T1000 (cell line): ENCODE measurements at places on chromosomes 5 and 9.

GRCh38 chr9:110776221-110776620, 107.6 kb downstream of the MUSK start:
- DNase-seq: no peak

DNA sequence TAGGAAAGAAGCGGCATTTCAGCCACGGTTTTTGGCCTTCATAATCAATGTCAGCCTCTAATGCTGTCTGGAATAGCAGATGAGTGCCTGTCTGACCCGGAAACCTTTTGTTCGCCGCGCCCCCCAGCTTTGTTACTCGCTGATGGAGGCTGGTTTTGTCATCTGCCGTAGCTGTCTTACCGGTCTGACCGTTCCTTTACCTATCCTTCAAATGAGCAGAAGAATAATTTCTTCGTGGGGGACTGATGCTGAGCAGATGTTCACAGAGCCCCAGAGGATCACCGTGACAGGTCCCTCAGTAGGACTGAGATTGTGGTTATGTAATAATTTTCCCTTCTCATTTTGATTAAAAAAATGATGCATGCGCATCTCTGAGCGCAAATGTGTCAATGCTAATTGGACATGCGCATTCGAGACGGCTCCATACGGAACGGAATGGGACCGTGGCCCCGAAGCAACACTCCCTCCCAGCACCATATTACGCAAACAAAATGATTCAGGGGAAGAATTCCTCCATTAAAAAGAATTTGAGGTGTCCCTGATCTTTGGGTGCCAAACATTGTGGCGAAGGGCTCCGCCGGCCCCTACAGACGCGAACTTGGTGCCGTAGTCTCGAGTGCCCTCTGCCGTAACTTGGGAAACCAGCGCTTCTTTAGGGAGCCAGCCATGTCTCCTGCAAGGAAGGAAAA, 27.6 kb downstream of the TLX3 start:
- no peak for DNase-seq

- DNase-seq: no peak
Observed at GRCh38 chr9:21082671-21083070, 4.9 kb upstream of the IFNB1 start.

GRCh38 chr9:12771891-12772290, 2.9 kb upstream of the LURAP1L start:
- no peak for DNase-seq

DNA sequence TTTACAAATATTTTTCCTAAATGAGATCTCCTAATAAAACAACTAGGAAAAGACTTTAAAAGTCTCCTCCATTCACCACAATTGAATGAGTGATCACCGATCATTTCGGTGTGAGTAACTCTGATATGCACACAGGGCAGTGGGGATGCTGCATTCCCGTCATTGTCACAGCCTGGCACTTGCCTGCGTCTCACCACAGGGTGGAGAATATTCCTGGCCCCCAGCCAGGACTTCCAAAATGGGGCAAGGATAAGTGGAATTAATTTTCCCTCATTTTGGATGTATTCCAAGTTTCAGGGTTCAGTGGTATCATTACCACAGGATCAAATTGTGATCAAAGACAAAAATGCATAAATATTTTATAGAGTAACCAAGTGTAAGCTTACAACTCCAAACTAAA, 107.1 kb downstream of the CTNND2 start:
- DNase-seq: no peak

- no peak for DNase-seq
Observed at GRCh38 chr5:32138839-32139493, 35.2 kb downstream of the GOLPH3 start.

DNA sequence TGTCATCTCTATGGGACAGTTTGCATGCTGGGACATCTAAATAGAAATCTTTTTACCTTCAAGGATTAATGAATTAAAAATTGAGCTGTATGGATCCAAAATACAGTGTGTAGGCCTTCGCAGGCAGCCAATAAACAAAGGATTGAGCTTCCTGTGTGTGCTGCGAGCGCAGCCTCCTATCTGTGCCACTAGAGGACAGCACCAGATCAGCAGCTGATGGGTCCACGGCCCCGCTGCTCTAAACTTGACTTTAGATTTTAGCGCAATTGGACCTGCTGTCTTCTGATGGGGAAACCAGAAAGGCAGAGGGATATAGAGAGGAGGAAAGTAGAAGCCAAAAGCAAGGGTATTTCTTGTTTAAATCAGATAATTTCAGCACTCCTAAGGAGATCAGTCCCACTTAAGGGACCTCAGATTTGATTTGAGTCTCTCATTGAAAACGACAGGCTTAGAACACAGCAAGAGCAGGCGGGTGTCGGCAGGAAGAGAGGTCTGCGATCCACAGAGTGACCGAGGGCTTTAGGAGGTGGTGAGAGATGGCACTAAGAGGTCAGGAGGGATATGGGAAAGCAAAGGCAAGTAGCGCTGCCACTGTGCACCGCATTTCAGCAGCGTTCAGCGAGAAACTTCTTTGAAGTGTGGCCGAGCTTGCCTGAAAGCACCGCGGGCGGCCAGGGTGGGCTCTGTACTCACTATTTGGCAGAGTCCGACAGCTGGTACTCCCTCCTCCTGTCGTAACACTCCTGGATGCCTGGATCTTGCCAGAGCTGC, 214.3 kb downstream of the GNA14 start:
- DNase-seq: no peak

DNA sequence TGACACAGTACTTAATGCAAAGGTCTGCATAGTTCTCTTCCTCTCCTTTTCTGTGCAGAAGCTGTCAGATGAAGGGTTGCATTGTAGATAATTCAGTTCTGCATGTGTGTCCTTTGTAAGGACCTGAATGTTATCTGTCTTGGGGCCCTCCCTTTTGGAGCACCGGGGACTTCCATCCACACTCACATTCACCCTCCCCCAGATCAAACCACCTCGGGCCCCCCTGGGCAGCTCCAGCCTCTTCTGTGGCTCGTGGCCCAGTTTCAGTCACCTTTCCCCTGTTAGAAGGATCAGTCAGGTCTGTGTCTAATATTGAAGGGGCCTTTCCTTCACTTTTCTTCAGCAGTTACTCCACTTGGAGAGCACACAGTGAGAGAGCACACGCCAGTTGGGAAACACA, 11.0 kb downstream of the DMRT1 start:
- no peak for DNase-seq

GRCh38 chr5:75935572-75935971, 147.6 kb upstream of the SV2C start:
- no peak for DNase-seq

DNA sequence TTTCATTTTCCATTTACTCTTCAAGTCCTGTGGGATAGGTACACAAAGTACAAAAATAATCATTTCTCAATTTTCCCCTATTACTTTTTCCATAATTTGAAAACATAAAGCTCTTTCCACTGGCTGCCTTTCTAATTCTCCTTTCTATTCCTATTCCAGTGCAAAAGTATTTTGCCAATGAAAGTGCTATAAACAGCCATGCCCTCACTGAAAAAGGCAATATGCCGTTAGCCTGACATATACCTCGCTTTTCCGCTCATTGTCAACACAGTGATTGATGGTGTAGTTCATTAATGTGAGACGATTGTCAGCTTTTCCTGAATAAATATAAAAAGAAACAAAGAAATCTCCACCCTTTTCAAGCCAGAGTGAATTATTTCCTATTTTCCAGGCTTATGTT, 97.5 kb downstream of the EBF1 start:
- no peak for DNase-seq

DNA sequence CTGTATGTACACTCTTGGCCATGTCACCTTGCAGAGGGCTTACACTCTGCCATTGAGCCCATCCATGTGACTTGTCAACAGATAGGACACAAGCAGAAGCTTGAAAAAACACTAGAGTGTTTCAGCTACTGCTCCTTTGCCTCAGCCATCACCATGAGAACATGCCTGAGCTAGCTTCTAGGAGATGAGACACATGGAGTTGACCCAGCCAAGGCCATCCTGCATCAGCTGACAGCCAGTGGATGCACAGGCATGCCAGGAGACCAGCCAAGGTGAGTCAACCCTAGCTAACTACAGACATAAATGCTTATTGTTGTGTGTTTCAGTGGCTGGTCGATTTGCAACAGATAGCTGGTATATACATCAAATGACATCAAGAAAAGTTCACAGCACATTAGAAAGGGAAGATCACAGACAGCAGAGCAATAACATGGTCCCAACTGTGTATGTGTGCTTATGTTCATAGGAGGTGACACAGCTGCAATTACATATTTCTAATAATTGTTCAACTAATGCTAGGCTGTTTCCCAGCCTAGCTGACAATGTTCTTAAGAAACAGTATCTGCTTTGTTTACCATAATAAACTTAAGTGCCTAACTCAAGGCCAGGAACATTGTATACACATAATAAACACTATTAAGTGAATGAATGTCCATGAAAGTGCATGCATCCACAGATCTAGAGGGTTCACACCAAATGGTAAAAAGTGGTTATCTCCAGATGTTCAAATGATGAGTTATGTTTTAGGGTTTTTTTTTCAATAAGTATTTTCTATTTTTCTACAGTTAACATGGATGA, 105.7 kb downstream of the SPOCK1 start:
- DNase-seq: no peak

DNA sequence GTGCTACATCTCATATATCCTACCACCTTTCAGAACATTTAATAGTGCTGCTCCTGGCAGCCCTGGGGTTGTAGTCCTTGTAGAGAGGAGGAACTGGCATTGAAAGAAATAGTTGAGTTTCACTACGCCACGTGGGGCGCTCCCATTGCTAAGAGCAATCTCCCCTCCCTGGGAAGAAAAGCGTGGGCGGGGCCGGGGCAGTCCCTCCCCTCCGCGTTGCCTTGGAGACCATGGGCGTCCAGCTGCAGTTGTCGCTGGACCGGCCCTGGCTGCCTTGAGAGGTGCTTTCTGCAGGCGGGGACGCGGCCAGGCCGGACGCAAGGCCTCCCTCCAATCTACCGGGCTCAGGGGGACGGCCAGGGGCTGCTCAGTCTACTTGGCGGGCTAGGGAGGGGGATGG, 368 bp upstream of the CCDC180 start:
- DNase-seq: no peak

- no peak for DNase-seq
Observed at GRCh38 chr9:14096258-14096922, 217.6 kb downstream of the NFIB start.

- no peak for DNase-seq
Observed at GRCh38 chr5:7828269-7828668, 22.7 kb downstream of the CFAP90 start.

GRCh38 chr5:80055491-80056170, 20.5 kb downstream of the THBS4 start:
- DNase-seq: no peak

DNA sequence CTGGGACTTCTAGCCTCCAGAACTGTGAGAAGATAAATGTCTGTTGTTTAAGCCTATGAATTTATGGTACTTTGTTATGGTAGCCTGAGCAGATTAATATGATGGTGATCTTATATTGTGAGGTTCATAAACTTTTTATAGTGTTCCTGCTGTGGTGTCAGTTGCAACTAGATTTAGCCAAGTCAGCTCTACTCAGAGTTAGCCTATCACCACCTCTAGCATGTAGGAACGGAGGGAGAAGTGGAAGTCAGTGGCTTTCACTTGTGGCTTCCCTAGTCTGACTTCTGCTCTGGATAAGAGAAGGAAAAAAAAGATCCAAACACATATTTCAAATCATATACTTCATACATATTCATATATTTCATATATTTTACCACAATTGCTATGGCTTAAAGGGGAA, 6.6 kb downstream of the POC5 start:
- no peak for DNase-seq

- no peak for DNase-seq
Observed at GRCh38 chr5:102893942-102894341, 138.8 kb downstream of the PAM start.

- DNase-seq: no peak
Observed at GRCh38 chr5:125528881-125529280, 782.4 kb upstream of the ZNF608 start.

DNA sequence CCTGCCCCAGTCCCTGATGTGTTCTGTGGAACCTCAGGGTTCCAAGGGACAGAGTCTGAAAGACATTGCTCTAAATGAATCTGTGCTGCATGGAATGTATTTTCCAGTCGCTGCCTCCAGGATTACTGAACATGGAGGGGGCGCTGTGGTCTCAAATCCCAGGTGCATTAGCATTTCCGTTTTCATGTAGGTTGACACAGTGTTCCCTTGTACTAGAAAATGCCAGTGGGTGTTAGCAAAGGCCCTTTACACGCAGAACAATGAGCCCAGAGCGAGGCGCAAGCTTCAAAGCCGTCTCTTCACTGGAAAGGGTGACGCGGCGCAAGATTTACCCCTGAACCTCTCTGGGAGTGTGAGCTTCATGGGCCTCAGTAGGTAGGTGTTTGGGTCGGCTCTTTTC, 308.3 kb downstream of the SLIT3 start:
- DNase-seq: no peak

DNA sequence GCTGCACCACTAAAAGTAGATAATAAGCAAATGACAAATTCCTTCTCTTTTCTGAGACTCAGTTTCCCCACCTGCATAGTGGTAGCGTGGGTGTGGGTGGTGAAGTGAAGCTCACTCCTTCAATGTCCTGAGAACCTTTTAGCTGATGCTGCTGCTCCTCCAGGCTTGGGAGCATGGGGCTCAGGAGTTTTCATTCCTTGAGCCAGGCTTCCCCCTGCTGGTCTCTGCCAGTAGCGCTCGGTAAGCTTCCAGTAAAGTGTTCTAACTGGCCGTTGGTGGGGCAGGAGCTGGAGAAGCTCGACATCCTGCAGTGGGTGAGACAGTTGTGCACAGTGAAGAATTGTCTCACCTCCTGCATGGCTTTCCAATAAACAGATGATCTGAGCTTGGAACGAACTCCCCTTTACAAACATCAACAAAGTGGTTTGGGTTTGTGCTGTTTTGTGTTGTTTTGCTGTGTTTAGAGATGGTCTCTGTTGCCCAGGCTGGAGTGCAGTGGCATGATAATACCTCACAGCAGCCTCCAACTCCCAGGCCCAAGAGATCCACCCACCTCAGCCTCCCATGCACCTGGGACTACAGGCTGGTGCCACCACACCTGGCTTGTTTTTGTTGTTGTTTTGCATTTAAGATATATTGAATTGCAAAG, 34.6 kb downstream of the SPARC start:
- peak; percentile 53 for DNase-seq

GRCh38 chr9:112554516-112554915, 67.9 kb downstream of the KIAA1958 start:
- DNase-seq: no peak

- DNase-seq: no peak
Observed at GRCh38 chr5:113117543-113118115, 141.0 kb downstream of the DCP2 start.

GRCh38 chr5:59596586-59597350, 296.8 kb downstream of the PDE4D start:
- DNase-seq: no peak

GRCh38 chr5:2899311-2899710, 147.8 kb upstream of the IRX2 start:
- no peak for DNase-seq

DNA sequence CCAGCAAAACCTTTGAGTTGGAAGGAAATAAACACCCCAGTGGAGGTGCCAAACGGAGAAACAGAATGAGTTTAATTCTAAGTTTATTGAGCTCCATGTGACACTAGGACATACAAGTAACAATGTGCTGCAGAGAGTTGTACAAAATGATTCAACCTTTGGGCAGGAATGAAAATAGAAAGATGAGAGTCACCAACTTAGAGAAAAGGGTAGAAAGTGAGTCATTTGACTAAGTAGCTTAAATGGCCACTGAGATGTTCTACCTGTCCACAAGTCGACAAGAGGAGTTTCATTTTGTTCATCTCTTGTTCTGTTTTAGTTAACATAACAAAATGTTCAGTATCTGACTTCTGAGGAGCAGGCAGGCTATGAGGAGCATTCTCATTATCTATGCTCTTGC, 284.7 kb downstream of the NR2F1-AS1 start:
- DNase-seq: no peak
